ENCODE measurements at places on chromosomes 5 and 9.
A peak's percentile ranks its signal among the peaks of the same experiment; 100 is the strongest.

DNA sequence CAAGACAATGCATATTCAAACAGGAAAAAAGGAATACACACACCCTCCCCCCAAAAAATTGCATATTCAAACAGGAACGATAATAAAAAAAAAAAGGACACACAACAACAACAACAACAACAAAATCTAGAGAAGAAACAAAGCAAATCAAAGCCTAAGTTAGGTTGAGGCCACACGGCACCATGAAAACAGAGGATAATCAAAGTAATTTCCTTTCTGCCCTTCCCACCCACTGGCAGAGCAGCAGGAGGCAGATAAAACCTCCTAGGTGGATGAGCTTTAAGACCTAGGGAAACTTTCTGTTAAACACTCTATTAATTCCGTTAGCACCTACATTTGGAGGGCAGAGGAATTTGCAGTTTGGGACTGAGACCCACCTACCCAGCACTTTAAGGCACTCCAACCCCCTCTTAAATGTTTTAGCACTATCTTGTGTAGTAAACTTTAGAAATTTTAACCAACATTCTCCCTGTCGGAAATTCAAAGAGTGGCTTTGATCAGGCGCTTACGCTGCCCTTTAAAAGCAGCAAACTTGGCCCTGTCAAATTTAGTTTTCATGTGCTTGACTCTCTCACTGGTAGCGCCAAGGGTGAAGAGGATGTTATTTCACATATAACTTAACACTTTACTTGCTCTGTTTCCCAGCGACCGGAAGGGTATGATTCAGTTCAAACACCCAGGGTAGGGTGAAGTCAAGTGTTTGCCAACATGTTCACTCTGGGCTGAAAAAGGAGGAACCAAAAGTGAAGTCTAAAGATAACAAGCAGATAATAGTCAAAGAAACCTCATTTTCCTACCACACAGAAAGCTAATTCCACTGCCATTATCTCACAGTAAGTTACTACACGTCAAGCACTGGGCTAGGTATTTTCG lies 9.2 kb downstream of the ENC1 start:
- DNase-seq: peak; percentile 83

DNA sequence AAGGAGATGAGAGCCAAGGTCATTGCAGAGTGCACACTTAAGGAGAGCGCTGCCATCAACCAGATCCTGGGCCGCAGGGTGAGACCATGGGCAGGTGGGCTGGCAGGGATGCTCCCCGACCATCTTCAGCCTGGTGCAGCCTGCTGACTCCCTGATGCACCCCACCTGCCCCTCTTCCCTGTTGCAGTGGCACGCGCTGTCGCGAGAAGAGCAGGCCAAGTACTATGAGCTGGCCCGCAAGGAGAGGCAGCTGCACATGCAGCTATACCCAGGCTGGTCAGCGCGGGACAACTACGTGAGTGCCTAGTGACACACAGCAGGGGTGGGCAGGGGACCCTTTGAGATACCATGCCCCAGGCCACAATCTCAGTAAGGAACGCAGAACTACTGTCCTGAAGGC lies 28.3 kb downstream of the TCF7 start:
- DNase-seq: no peak

DNA sequence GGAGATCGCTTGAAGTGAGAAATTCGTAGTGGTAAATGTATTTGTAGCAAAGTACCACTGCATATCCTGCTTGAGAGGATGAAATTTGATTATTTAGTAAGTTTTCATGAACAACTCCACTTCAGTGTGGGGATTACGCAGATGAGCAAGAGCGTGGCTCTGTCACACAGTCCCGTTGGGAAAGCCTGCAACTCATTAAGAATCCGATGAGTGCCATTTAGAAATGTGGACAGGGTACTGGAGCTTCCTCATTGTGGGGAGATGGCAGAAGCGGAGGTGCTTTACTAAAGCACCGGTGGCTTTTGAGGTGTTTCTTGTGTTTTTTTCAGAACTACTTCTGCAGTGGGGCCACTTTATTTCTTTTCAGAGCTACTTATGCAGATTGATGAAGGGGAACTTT lies 1.4 kb downstream of the TJP2 start:
- DNase-seq: no peak

DNA sequence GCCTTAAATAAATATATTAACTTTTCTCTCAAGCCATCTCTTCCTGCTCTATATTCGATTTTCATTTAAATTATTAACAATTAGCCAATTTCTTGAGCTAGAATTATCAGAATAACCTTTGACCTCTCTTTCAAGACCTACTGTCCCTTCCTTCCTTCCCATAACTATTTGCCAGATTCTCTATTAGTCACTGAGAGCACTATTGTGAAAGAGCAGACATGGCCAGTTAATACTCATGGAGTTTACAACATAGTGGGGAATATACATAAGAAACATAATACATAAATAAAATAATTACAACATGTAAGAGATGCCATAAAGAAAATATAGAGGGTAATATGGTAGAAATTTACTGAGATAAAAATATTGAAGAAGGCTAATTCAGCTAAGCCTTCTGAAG lies 72.1 kb upstream of the CHD1 start:
- no peak for DNase-seq

DNA sequence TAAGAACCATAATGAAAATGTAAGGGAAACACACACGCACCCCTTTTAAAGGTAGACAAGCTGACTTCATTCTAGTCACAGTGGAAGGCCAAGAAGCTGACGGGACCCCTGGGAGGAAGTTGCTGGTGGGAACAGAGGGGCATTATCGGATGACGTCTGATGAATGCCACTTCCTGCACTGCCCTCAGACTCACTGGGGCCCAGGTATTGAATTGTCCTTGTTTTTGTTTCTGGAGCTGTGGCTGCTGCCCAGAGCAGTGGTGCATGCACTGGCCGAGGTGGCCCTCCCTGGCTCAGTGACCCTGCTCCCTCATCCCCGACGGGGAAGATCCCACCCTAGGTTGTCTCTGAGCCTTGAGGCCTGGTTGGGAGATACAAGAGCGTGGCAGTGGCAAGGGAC lies 15.3 kb upstream of the RPL26L1 start:
- no peak for DNase-seq

DNA sequence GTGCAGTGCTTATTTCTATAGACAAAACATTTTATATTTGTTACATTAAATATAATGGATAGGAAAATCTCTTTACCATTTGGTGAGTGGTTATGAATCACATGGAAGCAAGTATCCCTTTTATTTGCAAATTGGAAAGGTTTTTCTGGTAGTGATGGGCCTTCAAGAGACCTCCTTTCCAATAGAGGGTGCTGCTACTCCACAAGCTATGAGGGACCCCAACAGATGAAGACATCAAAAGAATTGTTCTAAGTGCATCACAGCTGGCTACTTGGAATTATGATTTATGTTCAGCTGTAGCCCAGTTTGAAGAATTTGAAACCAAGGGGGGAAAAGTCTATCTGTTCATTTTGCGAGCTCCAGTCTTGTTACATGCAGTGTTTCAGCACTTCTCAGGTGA lies 493.7 kb upstream of the SGCD start:
- DNase-seq: peak; percentile 49

GRCh38 chr5:114658194-114658593 lies 296.3 kb downstream of the KCNN2 start:
- no peak for DNase-seq

DNA sequence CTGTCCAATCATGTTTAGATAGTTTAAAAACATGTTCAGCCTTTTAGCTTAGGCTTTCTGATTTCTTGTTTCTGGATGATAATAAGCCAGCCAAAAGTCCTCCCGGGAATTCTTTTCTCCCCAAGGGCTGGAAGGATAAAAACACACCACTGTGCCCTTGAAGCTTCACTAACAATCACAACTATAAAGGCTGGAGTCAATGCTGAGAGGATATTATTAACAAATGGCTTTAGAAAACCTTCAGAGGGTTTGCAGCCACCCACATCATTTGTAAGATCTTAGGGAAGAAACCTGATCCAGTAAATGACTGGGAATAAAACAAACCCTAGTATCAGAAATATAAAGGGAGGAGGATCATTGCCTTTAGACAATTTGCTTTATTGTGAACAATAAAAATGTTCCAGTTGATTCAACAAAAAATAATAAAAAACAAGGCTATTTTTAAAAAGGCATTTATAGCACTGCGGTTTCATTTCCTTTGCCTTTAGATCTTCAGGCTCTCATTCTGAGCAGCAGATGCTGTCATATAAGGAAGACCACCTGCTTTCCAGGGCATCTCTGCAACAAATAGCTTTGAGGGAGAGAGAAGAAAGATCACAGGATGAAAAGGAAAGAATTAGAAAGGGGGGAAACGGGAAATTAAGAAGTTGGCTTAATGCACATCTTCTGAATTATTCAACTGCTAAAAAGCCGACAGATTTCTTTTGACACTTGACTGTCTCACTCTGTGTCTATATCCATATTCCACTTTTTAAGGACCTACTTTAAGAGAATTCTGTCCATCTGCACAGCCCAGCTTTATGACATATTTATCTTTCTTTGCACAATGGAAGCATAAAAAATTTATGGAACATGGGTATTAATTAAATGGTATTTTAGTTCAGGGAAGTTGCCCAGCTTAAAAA lies 277.2 kb upstream of the SLC24A2 start:
- no peak for DNase-seq

DNA sequence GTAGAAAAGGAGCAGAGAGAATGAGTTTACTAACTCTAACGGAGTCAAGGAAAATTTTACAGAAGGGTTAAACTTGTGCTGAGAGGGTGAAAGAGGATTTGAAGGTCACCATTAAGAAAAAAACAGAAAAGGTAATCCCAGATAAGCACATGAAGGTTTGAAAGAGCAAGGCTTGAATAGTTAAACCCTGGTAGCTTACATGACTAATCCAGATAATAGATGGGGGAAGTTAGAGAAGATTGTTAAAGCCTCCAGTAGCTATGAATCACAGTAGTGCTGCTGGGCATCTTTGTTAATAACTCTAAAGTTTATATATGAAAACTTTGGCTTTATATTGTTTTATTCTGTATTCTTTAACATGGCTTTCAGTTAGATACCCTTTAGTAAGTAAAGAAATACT lies 354.5 kb upstream of the FTMT start:
- DNase-seq: no peak

- DNase-seq: no peak
These were observed 7.2 kb upstream of the MEF2C start for GRCh38 chr5:88890070-88890781.

DNA sequence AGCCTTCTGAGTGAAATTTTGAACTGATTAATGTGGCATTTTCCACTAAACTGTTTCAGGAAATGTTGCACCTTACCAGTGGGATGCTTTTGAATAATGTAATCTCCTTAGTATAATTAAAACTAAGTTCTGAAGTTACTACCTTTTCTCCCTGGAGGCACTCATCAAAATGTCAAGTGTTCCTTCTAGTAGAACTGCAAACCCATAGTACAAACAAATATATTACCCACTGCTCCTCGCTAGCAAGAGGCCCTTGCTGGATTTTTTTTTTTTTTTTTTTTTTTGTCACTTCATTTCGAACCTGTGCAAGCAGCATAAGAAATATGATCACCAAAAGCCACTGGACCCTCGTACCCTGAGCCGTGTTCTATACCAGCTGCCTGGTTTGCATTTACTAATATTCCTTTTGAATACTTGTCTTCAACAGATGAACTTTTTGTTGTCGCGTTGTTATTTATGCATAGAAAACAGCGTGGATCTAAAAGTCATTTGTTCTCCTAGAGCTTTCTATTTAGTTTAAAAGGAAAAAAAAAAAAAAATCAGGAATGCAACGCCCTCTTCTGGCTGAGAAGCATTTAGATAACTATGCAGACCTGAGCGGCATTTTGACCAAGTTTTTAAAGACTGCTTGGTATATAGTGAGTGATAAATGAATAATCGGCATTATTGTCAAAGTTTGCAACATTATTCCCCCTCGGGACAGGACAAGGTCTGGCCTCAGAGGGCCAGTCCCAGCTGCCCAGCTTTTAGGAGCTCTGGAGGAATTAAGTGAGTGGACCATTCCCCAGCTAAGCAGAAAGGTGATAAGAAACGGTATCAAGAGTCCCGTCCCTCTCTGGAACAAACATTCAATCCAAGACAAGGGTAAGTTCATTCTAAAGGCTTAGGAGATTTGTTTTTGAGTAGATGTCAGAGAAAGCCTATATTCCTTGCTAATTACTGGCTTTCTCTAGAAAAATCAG lies 162.5 kb upstream of the KIF2A start:
- DNase-seq: peak; percentile 63

DNA sequence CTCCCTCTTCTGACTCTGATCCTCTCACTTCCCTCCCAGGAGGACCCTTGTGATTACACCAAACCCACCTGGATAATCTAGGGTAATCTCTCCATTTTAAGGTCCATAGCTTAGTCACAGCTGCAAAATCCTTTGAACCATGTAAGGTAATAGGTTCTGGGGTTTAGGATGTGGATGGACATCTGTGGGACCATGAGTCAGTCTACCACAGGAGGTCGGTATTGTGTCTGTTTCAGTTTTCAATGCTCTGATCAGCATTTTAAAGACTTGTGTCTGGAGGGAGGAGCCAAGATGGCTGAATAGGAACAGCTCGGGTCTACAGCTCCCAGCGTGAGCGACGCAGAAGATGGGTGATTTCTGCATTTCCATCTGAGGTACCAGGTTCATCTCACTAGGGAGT lies 112.6 kb downstream of the CAVIN4 start:
- DNase-seq: no peak

- DNase-seq: no peak
These were observed 20.0 kb downstream of the DCTN4 start for GRCh38 chr5:150738862-150739261.

DNA sequence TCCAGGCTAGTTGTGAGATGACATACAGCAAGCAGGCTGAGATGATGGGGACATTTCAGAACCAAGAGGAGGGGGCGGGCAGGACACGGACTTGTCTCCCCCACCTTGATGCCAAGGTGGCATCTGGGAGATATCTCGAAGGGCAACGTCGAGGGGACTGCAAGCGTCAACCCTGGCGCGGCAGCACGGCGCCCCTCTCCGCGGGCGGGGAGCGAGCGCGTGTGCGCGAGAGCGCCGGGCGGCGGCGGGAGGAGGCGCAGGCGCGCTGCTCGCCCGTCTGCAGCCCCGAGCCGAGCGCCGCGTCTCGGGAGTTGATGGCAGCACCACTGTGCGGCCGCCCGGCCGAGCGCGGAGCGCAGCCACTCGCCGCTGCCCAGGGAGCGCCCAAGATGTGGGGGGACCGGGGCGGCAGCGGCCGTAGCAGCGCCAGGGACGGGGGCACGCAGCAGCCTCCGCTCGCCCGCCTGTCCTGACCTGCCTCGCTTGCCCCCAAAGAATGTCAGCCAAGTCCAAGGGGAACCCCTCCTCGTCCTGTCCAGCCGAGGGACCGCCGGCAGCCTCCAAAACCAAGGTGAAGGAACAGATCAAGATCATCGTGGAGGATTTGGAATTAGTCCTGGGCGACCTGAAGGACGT lies at the start of gene PRR16:
Gene PRR16, plus strand, starts transcription at position 310 of the 636 bp plus-strand sequence.
- DNase-seq: no peak

GRCh38 chr5:143826951-143827444 lies 15.0 kb downstream of the HMHB1 start:
- DNase-seq: no peak

DNA sequence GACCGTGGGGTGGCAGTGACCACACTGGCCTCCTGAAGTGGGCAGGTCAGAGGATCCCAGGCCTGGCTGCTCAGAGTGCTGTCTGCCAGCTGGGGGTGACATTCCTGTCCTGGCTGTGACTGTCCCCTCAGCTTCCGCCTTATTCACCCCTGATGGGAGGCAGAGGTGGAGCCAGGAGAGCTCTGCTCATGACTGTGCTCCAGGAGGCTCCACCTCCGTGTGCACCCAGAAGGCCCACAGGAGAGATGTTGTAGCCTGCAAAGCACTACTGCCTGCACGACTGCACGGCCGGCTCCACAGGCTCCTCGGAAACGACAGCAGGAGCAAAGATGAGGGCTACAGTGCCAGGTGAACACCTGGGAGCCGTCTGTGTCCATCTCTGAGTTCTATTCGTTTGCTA lies 60.9 kb downstream of the ROPN1L start:
- no peak for DNase-seq

Measured in Karpas-422 (cell line).